ENCODE measurements at places on chromosomes 6 and 20.
A peak's percentile ranks its signal among the peaks of the same experiment; 100 is the strongest.

GRCh38 chr20:24460712-24461111 is 8.7 kb upstream of the SYNDIG1 start:
- no peak for DNase-seq

DNA sequence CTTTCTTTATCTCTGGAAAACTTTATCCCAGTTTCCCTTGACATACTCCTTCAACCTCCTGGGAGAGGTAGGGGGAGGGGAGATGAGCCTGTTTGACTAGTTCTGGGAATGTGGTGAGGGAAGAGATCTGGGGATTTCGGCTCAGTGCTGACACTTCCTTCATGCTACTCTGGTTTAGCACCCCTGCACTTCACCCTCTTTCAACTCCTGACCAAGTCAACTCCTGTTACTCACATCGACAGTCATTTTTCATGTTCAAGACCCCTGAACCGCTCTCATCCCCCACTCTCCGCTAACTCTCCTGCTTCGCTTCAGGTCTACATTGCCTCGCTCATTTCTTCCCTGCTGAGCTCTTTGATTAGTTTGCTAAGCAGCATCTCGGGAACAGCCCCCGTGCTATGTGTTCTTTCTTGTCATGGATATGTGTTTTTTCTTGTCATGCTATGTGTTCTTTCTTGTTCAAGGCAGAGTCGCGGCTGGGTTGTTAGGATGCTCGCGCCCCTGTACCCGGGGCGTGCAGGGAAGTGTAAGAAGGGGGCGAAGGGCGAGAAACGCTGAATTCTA is 16.6 kb upstream of the TRIM27 start:
- peak; percentile 22 for DNase-seq

- no peak for DNase-seq
Measured at GRCh38 chr6:169991031-169991390, 239.6 kb downstream of the ERMARD start.

DNA sequence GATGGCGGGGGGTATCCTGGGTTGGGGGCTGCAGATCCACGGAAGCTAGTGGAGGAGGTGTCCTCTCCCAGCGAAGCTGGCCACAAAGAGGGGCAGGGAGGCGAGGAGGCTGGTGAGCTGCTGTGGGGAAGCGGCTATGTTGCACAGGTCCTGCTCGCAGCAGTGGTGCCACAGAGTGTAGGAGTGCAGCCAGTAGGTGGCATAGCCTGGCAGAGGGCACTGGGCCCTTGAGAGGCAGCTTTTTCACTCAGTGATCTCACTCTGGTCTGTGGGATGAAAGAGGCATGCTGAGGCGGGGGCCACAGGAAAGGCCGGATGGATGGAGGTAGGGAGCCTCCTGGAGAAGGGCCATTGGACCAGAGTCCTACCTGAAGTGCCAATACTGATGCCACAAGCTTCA is 2.9 kb upstream of the LY6G6D start:
- no peak for DNase-seq

GRCh38 chr20:36468149-36469000 is 72.9 kb upstream of the MYL9 start:
- DNase-seq: no peak

DNA sequence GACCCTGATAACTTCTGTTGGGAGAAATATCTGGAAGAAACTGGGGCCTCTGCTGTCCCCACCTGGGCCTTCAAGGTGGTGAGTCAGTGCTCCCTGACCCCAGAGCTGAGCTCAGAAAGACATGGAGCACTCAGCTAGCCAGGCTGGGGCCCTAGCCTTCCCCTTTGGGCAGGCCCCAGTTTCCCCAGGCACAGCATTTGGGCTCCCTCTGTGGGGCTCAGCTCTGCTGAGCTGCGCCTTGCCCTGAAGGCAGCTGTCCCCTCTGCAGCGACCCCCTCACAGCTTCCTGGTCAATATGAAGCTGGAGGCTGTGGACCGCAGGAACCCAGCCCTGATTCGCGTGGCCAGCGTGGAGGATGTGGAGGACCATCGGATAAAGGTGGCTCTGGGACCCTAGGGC is 24.8 kb upstream of the SGK2 start:
- no peak for DNase-seq

GRCh38 chr6:17483391-17484016 is 90.1 kb downstream of the CAP2 start:
- DNase-seq: no peak

DNA sequence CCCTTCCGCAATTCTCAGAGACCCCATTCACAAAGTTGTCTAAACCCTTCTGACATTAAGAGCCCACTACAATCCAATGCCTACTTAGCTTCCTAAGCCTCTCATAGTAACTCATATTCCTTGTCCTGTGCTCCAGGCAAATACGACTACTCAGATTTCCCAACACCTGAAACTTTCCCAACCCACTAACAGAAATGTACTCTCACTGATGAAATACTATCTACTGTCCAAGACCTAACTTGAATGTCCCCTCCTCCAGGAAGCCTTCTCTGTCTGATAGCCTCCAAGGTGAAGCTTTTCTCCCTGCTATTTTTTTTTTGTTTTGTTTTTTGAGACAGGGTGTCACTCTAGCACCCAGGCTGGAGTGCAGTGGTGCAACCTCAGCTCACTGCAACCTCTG is 30.4 kb downstream of the GPLD1 start:
- DNase-seq: no peak

DNA sequence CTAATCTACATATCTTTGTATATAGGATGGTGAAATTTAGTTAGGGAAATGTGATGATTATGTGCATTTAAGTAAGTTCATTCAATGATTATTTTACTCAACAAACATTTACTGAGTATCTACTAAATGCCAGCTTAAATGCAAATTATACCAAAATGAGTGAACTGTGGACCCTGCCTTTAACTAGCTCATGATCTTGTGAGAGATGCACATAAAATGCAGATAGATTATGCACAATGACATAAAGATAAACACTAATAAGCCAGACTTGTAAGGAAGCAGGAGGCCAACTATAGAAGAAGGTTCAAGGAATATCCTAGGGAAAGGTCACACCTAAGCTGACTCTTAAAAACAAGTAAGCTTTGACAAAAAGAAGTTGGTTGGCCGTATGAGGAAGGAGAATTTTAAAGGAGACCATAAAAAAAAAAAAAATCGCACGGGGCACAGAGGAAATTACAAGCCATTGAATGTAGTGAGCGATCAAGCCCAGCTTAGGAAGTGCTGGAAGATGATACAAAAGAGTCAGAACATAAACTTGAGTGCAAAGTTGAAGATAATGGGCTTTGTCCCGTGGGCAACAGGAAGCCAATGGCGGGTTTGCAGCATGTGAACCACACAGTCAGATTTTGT is 107.9 kb downstream of the NRSN1 start:
- no peak for DNase-seq

DNA sequence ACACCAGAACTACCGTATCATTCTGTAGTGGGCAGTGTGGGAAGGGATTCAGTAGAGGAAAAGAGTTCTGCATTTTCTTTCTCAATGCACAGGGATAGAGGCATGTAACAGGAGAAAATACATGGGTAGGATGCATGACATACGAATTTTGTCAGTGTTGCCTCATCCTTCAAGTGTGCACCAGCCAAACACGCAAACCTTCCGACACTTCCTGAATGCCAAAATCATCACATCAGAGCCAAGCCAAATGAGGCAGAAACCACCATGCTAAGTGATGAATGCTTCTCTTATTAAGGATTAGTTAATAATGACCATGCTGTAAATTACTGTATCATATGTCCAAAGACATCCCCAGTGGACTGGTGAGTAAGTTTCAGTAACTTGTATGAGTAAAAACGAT is 27.3 kb downstream of the RAMACL start:
- DNase-seq: no peak

DNA sequence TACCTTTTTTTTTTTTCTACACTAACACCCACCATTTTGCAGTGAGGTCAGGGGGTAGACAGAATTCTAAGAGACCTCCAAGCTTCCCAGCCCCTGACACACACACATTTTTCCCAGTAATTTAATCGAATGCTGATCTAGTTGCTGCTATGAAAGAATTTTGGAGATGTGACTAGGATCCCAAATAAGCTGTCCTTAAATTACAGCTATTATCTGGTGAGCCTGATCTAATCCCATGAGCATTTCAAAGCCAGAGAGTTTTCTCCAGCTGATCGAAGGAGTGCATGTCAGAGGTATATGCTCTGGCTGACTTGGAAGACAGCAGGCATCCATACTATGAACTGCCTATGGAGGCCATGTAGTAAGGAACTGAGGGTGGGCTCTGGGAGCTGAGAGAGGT is 503.8 kb upstream of the MARCKS start:
- DNase-seq: no peak

DNA sequence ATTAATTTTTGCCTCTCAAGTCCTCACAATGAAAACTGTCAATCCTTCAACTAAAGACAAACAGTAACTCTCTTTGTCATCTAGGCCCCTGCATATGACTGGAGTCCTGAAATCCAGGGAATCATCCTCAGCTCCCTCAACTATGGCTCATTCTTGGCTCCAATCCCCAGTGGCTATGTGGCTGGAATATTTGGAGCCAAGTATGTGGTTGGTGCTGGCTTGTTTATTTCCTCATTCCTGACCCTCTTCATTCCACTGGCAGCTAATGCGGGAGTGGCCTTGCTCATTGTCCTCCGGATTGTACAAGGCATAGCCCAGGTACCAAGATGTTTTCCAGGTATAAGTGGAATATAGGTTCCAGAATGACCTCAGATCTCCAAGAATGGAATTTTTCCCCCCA is 15.4 kb downstream of the SLC17A4 start:
- DNase-seq: no peak

- peak; percentile 3 for DNase-seq
Measured at GRCh38 chr6:14046476-14047068, 71.0 kb upstream of the CD83 start.

GRCh38 chr20:33071198-33071597 is 8.2 kb upstream of the BPIFB4 start:
- no peak for DNase-seq

GRCh38 chr6:22036699-22037098 is 260.1 kb downstream of the PRL start:
- no peak for DNase-seq

Data from stimulated activated CD4-positive, alpha-beta T cell treated with anti-CD3 and anti-CD28 coated beads, Interleukin-15, amount 100 ng/mL, for 1 hour (primary cell).